ENCODE measurements at places on chromosomes 5 and 9. TPM values are rescaled to one million over a fixed set of nuclear protein-coding genes. Genes with fewer than 3 reads are reported as not detected.

Gene SLC36A3
- total RNA-seq = not detected

Gene ZNF300
- total RNA-seq = 2.7 TPM

Gene GPX8
- 38.0 TPM for total RNA-seq

Gene SLC25A25
- total RNA-seq = 10.1 TPM

Measured in A549 treated with RU486 at 1 μM for 4 hours (cell line).